NCI-H1436 treated with DMSO at 0.1 percent for 48 hours (cell line): ENCODE measurements at places on chromosomes 2 and 18.

DNA sequence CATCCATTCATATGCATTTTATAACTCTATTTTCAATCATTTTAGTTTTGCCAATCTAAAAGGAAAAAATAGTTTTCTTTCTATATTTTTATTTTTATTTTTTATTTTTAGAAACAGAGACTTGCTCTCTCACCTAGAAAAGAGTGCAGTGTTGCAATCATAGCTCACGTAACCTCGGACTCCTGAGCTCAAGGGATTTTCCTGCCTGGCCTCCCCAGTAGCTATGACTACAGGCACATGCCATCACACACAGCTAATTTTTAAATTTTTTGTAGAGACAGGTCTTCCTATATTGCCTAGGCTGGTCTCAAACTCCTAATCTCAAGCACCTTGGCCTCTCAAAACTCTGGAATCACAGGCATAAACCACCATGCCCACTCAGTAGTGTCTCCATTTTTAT, 125.5 kb upstream of the XIRP2 start:
- no peak for DNase-seq

- DNase-seq, result no peak
Observed at GRCh38 chr2:219385958-219386520, 1.7 kb downstream of the DNPEP start.

DNA sequence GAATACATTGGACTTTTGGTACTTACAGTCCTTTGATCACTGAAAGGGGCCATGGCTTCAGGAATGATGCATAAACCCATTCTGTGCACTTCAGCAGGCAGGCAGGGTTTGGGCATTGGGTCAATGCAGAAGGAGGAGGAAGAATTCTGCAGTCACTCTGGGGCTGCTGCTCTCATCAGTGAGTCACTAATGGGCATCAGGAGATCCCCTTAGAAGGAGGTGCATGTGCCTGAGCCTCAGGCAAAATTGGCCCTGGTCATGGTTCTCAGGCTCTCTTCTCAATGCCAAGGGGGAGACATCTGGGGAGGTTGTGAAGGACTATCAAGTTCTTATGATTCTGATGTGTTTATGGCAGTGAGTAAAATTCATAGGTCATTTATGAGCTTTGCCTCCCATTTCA, 52.0 kb upstream of the TNP1 start:
- DNase-seq, result no peak

- no peak for DNase-seq
Observed at GRCh38 chr2:127195140-127196074, 24.7 kb downstream of the CYP27C1 start.

DNA sequence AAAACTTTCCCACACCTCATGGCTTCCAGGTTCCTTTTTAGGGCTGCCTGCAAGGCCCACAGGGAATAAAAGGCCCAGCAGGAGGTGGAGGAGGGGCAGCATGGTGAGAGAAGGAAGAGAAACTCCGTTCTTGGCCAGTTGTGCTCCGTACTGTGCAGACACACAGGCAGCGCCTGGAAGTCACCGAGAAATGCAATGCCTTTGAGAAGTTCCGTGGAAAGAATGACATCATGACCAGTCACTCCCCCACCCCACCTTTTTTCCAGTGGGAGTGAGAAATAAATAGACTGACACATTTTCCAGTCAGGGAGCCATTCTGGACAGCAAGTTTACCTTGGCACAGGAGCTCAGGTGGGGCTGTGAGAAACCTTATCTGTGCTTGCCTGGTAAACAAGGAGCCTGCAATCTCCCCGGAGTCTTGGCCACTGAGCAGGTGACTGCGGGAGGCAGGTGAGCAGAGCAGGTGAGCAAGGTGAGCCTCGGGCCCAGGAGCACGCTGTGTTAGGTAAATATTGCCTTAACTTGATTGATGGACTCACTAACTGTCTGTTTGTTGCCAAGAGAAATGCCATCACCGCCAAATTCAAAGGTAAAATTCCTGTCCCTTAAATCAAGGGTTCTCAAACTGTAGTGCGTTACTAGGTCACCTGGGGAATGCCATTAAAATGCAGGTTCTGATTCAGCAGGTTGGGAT, 13.5 kb upstream of the LBH start:
- no peak for DNase-seq

DNA sequence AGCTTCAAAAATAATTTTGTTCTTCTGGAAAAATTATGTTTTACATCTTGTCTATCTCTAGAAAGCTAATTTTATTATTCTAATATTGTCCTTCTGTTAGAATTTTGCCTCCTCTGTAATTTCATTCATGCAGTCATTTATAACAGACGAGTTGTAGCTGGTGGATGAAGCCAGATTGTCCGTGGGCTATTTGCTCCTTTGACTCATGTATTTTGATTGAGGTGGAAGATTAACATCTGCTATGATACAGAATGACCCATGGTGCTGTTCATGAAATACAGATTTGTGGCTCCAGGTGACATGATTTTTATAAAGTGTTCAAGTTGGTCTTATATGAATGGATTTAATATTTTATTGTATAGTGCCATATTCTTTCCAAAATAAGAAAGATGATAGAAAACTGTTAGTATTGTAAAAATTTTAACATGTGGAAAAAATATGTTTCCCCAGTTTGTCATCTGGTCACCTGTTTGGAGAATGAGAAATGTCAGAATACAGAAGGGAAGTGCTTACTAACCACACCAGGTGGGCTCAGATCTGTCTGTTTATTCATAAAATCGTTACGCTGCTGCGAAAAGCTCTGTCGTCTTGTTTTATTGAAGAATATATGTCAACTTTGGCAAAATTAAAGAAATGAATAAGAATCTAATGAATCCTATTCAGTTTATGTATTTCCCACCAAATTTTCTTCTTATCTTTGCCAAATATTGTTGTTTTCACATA, 20.4 kb upstream of the L3MBTL4 start:
- no peak for DNase-seq

DNA sequence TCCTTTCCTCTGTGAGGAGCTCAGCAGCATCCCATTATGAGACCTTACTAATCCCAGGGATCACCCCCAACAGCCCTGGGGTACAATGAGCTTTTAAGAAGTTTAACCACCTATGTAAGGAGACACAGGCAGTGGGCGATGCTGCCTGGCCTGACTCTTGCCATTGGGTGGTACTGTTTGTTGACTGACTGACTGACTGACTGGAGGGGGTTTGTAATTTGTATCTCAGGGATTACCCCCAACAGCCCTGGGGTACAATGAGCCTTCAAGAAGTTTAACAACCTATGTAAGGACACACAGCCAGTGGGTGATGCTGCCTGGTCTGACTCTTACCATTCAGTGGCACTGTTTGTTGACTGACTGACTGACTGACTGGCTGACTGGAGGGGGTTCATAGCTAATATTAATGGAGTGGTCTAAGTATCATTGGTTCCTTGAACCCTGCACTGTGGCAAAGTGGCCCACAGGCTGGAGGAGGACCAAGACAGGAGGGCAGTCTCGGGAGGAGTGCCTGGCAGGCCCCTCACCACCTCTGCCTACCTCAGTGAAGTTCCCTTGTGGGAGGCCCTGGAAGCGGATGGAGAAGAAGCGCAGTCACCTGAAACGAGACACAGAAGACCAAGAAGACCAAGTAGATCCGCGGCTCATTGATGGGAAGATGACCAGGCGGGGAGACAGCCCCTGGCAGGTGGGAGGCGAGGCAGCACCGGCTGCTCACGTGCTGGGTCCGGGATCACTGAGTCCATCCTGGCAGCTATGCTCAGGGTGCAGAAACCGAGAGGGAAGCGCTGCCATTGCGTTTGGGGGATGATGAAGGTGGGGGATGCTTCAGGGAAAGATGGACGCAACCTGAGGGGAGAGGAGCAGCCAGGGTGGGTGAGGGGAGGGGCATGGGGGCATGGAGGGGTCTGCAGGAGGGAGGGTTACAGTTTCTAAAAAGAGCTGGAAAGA, 7.6 kb downstream of the PROC start:
- no peak for DNase-seq

DNA sequence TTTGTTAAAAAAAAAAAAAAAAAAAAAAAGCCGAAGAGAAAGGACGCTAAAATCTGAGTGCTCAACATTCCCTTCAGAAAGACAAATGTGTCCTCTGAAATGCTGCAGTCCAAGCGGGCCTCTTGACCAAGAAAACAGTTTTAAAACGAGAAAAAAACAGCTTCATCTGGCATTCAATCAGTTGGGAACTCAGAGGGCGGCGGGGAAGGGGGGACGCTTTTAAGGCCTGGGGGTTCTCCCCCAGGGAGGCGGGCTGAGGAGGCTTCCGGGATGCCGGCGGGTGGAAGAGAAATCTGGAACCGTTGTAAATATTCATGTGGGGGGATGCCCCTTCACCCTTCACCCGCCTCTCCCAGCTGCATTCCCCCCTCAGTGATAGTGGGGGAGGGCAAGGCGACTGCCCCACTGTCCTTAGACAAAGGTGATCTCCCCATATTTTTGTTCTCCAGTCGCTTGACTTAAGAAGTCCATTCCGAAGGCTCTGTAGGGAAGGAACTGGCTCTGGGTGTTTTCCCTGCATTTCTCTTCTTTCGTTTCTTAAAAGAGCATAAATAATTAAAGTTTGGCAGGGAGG, 3.3 kb upstream of the HOXD11 start:
- DNase-seq, result no peak

- DNase-seq, result no peak
Observed at GRCh38 chr2:99648178-99648844, 158.5 kb upstream of the REV1 start.

DNA sequence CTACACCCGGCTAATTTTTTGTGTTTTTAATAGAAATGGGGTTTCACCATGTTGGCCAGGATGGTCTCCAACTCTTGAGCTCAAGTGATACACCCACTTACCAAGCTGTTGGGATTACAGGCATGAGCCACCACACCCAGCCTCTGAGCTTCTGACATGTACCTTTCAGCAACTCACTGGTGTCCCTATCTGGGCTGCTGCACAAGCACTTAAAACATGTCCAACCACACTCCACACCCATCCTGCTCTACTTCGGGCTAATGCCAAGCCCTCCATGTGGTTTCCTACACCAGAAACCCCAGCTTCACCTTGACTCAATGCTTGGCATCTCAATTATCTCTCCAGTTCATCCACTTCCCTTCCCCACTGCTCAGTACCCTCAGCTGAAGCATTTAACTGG, 22.4 kb upstream of the ARMC9 start:
- no peak for DNase-seq

DNA sequence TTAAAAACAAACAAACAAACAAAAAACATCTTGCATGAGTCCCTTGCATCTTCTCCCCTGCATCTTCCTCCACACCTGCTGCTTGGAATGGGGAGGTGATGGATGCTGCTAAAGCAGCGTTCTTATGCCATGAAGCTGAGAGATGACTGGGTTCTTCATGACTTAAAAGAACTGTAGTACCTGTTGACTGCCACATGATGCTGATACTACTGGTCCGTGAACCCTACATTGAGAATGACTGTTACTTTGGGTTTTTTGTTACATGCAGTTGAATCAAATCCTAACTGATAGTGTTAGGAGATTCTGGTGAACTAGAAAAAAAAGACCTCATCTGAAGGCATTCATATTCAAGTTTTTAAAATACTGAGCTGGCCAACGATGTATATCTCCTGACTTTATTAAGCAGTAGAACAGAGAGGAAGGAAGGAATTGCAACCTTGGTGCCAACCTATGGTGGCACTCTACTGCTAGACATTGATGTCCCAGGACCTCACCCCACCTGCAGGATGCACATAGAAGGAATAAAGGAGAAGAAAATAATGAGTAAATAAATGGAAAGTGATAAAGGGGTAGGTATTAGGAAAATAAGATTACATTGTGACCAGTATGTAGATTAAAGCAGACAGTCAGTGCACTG, 63.2 kb upstream of the SPAG16 start:
- no peak for DNase-seq

GRCh38 chr2:18514526-18515461, 45.7 kb downstream of the RDH14 start:
- no peak for DNase-seq

GRCh38 chr2:241944821-241945220, 75.3 kb downstream of the RTP5 start:
- DNase-seq, result no peak

- no peak for DNase-seq
Observed at GRCh38 chr2:152383702-152384101, 48.7 kb downstream of the FMNL2 start.

DNA sequence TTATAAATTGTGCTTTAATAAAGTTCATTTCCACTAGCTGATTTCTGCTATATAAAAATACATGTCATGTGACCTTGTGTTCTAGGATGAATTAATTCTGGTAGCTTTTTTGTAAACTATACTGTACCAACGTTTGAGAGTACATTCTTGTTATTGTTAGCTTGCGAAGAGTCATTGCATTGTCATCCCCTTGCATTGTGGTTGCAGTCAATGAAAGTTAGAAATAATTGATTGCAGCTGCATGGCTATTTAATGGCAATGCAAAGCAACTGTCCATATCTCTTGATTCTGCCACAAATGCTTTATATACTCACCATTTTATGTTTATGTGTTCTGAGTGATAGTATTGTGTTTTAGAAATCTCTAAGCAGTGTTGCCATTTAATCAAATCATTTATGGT, 91.6 kb downstream of the ZNF407 start:
- DNase-seq, result no peak

GRCh38 chr18:38241736-38242135, 676.1 kb upstream of the CELF4 start:
- DNase-seq, result no peak

GRCh38 chr18:49376046-49376445, 84.4 kb downstream of the DYM start:
- DNase-seq, result no peak
